ENCODE measurements at places on chromosomes 7 and 10. TPM values are rescaled to one million over a fixed set of nuclear protein-coding genes. Genes with fewer than 3 reads are reported as not detected.

GRCh38 chr7:124914298-124914697 lies 15.3 kb downstream of the POT1 start:
- H3K27ac ChIP-seq, result no peak overlapping the region
- no peaks in the 10 kb centered on the region for H3K4me1 ChIP-seq
- DNase-seq, result no peak
- H3K4me3 ChIP-seq, result no peak overlapping the region

DNA sequence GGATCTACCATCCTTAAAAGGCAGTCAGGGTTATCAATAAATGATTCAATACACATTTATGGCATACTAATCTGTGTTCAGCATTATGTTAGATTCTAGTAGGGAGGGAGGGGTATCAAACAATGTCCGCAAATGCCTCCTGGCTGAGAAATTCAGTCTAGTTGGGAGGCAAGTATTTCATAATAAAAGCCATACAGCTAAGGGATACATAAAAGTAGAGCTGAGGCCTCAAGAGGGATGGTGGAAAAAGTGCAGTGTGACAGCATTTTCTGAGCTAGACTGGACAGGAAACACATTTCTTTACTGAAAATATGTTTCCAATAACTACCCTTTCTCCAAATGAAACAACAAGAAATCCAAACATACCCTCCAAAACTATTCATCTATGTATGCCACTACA lies 152.8 kb upstream of the LRRN3 start:
- H3K27ac ChIP-seq, result no peak overlapping the region
- DNase-seq, result no peak
- H3K27me3 ChIP-seq, result no peaks in the 10 kb centered on the region
- H3K4me3 ChIP-seq, result no peak overlapping the region
- H3K4me1 ChIP-seq, result no peaks in the 10 kb centered on the region

DNA sequence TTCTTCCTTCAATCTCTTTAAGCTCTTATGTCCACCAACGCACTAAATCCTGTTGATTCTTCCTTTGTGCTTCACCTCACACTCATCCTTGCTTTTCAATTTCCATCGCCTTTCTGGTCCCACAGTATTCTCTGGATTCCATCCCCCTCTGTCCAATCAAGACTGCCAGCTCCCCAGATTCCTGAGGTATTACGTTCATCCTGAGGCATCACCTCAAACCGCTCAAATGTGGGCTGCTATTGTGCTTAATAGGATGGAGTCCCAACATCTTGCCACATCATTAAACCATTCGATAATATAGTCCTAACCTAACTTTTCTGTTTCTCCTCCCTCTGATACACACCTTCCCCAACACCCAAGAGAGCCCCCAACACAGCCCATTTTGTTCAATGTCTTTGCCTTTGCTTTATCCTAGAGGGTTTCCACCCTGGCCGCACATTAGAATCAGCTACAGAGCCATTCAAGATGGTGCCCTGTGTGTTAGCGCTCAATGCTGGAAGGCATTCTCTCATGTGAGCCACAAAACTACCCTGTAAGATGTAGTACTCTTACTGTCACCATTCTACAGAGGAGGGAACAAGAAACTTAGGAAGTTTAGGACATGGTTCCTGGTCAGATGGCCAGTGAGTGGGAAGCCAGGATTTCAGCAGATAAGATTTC lies 79.5 kb upstream of the LEP start:
- H3K27ac ChIP-seq, result no peak overlapping the region
- peaks cover 27% of the 10 kb centered on the region for H3K27me3 ChIP-seq
- DNase-seq, result peak; percentile 52

Gene LRRC61
- 0.24 TPM for total RNA-seq

Gene OR2A5
- total RNA-seq, result not detected

Gene SPDYE1
- total RNA-seq, result not detected

Data from astrocyte (in vitro differentiated cells and primary cell).